ENCODE measurements at places on chromosomes 16 and 17.

GRCh38 chr16:48497932-48498768 is 111.8 kb downstream of the N4BP1 start:
- no peak for DNase-seq

- DNase-seq: no peak
Measured at GRCh38 chr17:14144508-14144907, 75.2 kb downstream of the COX10 start.

- DNase-seq: no peak
Measured at GRCh38 chr16:50706250-50706649, 12.8 kb downstream of the NOD2 start.

- no peak for DNase-seq
Measured at GRCh38 chr17:67312265-67312664, 54.1 kb downstream of the PSMD12 start.

DNA sequence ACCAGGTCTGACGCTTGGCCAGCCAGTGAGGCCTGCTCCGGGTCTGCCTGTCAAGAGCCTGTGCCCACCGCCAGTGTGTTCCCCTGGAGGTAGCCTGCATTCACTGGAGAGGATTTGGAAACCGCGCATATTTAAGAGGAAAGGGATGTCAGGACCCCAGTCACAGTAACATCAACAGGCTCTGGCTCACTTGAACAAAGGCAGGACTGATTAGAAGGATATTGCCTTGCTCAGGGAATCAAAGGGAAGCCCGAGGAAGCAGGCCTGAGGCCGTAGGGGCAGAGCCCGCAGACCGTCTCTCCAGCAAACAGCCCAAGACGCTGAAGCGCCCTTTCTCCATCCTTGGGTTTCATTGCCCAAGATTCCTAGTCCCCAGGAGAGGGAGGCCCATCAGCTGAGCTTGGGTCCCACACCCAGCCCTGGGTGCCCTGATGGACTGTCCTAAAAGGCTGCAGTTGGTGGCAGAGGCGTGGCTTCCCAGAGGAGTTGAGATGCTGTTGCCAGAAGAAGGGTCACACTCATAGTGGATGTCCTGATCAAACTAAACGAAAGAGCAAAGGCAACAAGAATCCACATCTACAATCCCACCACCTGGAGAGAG is 23.2 kb downstream of the NT5M start:
- no peak for DNase-seq

DNA sequence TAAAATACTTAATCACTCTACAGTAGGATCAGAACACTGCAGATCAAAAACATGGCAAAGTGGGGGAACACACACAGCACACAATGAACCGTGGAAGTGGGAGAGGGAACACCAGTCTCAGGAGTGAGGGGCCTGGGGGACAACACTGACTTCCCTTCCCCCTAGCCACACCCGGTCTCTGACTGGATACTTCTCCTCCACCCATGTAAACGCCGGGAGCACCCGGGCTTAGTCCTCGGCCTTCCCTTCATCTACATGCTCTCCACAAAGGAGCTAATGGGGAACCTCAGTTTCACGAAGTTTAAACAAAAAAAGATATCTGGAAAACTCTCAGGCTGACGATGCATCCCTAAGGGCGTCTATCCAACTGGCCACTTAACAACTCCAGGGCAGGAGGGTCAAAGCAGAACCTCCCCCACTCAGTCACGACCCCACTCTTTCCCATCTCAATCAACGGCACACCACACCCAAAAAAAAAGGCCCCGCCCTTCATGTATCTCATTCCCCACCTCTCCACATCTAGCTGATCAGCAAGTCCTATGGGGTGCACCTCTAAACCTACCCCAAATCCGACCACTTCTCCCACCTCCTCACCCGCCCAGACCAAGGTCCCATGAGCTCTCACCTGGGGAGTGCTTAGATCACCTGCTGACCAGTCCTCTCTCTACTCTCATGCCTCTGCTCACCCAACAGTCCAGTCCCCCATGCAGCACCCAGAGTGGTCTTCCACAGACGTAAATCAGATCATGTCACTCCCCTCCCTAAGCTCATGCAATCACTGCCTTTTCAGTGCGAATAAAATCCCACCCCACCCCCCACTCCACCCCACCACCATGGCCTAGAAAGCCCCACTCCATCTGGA is 7.4 kb downstream of the ZDHHC7 start:
- DNase-seq: no peak

- DNase-seq: peak; percentile 87
Measured at GRCh38 chr16:66275775-66276428, 90.6 kb upstream of the CDH5 start.

GRCh38 chr16:87053016-87053982 is 263.9 kb downstream of the C16orf95 start:
- no peak for DNase-seq
